ENCODE measurements at places on chromosomes 4 and X. TPM values are rescaled to one million over a fixed set of nuclear protein-coding genes. Genes with fewer than 3 reads are reported as not detected.

SHROOM4 gene
- total RNA-seq = 3.9 TPM

HOPX gene
- 23.5 TPM for total RNA-seq

CT45A10 gene
- total RNA-seq = not detected

FAM9C gene
- total RNA-seq = not detected

SPANXB1 gene
- not detected for total RNA-seq

WNK3 gene
- 3.5 TPM for total RNA-seq

TCEAL6 gene
- not detected for total RNA-seq

CXCL6 gene
- total RNA-seq = 0.18 TPM

MAGED4B gene
- total RNA-seq = 11.0 TPM

TSC22D3 gene
- 906 TPM for total RNA-seq

RAB40A gene
- total RNA-seq = 0.73 TPM

GLRA3 gene
- total RNA-seq = 0.18 TPM

CT47A7 gene
- not detected for total RNA-seq

Measured in stomach (tissue), 19 donors.